Endothelial cell of umbilical vein (primary cell): ENCODE measurements at places on chromosomes 7 and 10. TPM values are rescaled to one million over a fixed set of nuclear protein-coding genes. Genes with fewer than 3 reads are reported as not detected.

- DNase-seq, result no peak
Measured at GRCh38 chr7:70574970-70575799, 556.8 kb upstream of the GALNT17 start.

DNA sequence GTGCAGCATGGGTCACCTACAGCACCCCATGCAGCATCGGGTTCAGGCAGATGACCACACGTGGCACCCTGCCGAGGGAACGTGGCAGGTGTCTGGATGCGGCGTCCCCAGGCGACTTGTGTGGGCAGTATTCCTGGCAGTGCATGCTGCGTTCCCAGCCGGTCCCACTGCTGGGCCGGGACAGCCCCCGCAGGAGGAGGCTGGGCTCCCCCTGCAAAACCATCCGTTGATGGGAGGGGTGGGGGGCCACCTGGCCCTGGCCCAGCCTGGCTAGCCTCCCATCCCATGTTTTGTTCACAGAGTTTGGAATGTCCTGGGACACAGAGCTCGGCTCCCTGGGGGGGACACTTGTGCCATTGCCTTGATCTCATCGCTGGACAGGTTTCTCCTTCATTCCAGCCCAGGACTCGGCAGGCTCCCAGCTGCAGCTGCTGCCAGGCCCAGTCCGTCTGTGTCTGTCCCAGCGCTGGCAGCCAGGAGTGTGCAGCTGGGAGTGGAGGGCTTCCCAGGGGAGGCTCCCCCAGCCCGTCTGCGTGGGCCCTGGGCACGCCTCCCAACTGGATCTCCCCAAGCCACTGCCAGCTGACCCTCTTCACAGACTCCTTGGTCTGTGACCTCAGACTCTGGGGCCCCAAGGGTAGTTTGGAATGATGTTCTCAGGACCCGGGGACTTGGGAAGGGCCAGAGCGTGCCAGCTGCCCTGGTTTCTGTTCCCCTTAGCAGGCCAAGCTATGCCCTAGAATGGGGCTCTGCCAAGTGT lies 32.6 kb downstream of the TMEM270 start:
- DNase-seq, result no peak

DNA sequence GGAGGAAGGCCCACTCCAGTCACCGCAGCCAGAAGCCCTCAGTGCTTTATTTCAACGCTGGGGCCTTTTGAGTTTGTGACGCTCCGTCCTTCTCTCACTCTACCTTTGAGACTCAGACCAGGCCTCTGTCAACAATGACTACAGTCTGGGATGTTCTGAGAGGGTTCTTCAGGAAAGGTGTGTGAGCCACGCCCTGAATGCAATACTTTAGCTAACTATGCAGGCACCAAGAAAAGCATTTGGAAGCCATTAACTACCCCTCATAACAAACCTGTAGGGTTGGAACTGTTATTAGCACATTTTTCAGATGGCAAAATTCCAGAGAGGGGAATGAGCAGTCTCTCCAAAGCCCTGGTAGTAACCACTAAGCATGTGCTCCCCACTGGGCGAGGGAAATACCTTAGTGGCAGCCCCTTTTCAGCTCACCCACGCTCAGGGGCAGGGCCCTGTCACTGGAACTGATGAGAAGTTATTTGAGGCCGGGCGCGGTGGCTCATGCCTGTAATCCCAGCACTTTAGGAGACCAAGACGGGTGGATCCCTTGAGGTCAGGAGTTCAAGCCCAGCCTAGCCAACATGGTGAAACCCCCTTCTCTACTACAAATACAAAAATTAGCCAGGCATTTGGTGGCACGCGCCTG lies 5.7 kb upstream of the ARPC1B start:
- no peak for DNase-seq

GRCh38 chr7:1621718-1622117 lies 48.4 kb upstream of the ELFN1 start:
- no peak for DNase-seq

Gene ATRNL1
- total RNA-seq, result not detected in 2 replicates

DNA sequence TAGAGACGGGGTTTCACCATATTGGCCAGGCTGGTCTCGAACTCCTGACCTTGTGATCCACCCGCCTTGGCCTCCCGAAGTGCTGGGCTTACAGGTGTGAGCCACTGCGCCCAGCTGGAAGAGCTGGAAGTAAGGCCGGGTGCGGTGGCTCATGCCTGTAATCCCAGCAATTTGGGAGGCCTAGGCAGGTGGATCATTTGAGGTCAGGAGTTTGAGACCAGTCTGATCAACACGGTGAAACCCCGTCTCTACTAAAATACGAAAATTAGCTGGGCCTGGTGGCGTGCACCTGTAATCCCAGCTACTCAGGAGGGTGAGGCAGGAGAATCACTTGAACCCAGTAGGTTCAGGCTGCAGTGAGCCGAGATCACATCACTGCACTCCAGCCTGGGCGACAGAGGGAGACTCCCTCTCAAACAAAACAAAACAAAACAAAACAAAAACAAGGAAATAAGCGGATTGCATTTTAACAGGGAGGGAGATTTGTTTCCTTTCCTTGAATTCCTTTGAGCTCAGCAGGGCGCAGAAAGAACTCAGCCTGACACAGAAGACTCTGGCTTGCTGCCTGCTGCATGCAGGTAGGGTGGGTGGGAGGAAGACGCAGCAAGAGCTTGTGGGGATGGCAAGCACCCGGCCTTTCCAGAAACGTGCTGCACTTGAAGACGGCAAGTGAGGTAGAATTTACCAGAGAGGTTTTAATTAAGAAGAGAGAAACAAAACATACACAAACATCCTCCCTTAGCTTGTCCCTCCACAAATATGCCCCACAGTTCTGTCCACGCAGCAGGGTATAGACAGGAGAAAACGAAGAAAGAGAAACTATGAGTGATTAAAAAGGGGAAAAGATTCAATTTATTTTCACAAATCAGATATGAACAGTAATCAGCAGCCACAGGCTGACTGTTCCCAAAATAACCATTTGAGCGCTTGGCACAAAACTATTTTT lies 148.0 kb downstream of the RNF216 start:
- no peak for DNase-seq

Gene ARID5B
- total RNA-seq, result 7.0 and 8.9 TPM in 2 replicates

GRCh38 chr10:73873142-73873837 lies 1.1 kb downstream of the CAMK2G start:
- no peak for DNase-seq

Gene PRPS1L1
- total RNA-seq, result not detected in 2 replicates

- DNase-seq, result no peak
Measured at GRCh38 chr7:14988941-14989340, 86.4 kb upstream of the DGKB start.

Gene MGAM2
- total RNA-seq, result not detected in 2 replicates

DNA sequence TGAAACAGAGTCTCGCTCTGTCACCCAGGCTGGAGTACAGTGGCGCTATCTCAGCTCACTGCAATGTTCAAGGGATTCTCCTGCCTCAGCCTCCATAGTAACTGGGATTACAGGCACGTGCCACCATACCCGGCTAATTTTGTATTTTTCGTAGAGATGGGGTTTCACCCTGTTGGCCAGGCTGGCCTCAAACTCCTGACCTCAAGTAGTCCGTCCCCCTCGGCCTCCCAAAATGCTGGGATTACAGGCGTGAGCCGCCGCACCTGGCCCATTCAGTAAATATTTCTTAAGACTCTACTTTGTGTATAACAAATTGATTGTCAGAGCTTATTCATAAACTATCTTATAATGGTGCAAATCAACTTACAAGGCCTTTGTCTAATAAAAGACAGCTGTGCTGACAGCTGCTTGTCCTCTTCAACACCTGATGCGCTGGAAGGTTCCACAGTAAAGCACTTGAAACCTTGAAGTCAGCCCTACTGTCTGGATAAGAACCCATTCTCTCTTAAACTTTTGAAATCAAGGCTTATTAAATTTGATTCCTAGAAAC lies 14.7 kb downstream of the ECHDC3 start:
- DNase-seq, result no peak

Gene ABCC2
- total RNA-seq, result 1.7 and 3.3 TPM in 2 replicates

Gene AVPI1
- 2.4 and 3.0 TPM in 2 replicates for total RNA-seq

DNA sequence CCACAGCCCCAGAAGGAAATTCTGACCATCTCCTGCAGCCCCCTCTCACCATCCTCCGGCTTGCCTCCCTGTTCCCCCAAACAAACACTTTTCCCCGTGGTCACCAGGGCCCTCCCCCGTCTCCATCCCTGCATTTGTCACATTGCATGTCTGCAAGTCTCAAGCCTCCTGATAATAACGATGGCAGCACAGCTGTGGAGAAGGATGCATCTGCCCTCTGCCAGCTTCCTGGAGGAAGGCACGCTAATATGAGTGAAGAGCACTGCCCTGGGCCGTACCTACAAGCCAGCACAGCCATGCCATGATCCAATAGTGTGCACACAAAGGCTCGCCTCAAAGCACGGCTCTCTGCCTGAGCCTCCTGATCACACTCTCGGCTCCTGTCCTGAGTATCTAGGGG lies 98.5 kb downstream of the SLIT1 start:
- DNase-seq, result no peak

- DNase-seq, result no peak
Measured at GRCh38 chr7:112726076-112726475, 64.1 kb downstream of the TMEM168 start.

DNA sequence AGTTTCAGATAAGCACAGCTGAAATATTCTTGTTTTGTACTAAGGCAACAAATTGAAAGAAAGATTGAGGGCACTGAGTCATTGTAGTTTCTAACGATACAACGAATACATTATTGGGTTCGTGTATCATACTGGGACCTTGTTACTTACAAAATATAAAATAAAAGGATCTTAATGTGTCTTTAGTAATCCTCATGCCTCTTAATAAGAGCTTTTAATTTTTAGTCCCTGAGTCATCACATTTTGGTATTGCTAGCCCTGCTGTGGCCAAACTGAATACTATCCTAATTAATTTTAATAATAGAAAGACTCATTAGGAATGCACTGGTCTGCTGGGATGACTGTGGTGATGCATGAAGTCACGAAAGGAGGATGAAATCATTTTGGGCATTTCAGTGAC lies 309.7 kb downstream of the EXOC4 start:
- no peak for DNase-seq

Gene MRPL32
- total RNA-seq, result 56.6 and 62.2 TPM in 2 replicates

DNA sequence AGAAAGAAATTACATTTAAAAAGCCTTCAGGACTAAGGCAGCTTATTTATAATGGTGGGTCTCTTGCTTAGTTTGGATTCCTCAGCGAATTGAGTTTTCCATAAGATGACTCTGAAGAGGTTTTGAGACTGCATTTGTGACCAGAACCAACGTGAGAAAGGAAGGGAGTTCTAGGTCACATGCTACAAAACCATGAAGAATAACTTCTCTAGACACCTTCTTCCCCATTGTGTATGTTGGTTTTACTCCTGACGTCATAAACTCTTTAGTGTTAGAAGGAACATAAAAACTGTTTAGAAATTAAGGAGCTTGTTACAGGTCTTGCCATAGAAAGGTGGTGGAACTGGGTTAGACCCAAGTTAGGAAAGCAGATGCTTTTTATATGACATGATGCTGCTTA lies 11.1 kb downstream of the PTPN12 start:
- DNase-seq, result no peak

- no peak for DNase-seq
Measured at GRCh38 chr10:118115701-118116100, 69.0 kb upstream of the RAB11FIP2 start.

- DNase-seq, result peak; percentile 85
Measured at GRCh38 chr10:114638821-114639625, 19.1 kb downstream of the ABLIM1 start.

Gene MRPS24
- 105 and 110 TPM in 2 replicates for total RNA-seq

- no peak for DNase-seq
Measured at GRCh38 chr7:132317701-132318351, 258.4 kb downstream of the PLXNA4 start.

- DNase-seq, result no peak
Measured at GRCh38 chr7:94434042-94434441, 39.3 kb downstream of the COL1A2 start.

GRCh38 chr7:151399906-151400305 lies 9.9 kb downstream of the WDR86 start:
- no peak for DNase-seq

- DNase-seq, result peak; percentile 91
Measured at GRCh38 chr7:131111081-131111576, 216.5 kb upstream of the MKLN1 start.

- DNase-seq, result peak; percentile 24
Measured at GRCh38 chr7:114790521-114790920, 131.4 kb upstream of the MDFIC start.

Gene GJD4
- total RNA-seq, result not detected in 2 replicates

DNA sequence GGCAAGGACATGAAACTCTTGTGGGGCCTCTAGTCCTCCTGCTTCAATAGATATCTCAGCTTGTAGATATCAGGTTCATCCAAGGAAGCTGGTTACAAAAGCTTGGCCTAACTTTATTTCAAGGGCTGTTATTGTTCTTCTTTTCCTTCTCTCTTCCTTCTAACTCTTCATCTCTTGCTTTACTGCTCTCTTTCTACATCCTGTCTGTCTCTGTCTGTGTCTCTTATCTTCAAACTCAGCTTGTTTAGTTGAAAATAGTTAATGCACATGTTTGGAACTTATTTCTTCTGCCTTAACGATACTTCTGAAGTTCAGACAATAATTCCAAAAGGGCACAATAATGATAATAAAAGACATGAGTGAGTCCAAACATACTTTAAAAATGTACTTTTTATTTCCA lies 393.9 kb downstream of the NXPH1 start:
- no peak for DNase-seq

DNA sequence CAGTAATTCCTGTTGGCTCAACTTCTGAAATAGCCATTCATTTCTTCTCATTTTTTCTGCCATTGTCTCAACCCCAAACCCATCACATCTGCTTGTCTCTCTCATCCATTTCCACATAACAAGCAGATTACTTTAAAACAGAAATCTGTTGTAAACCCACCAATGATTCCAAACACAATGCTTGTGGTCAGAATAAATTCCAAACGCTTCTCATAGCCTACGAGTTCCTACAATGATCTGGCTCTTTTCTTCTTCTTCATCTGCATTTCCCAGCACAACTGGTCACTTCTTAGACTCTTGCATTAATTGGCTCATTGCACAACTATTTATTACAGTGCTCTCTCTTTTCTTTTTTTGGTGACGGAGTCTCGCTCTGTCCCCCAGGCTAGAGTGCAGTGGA lies 364.1 kb downstream of the GATA3 start:
- DNase-seq, result no peak

DNA sequence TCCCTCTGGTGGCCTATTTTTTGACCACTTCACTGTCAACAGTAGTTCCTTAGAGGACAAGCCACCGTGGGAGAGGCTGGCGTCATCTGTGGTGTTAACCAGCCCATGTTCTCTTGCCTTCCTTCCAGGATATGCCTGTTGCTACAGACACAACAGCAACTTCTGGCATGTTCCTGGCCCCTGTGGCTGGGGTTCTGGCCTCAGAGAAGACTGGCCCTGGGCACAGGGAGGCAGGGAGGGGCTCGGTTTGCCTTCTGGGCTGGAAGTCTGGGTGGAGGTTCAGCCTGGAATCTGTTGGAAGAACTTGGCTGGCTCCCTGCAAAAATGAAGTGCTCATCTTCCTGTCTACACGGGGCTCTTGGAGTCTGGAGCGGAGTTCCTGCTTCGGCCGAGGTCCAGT lies 25.7 kb downstream of the GOLGA7B start:
- peak; percentile 85 for DNase-seq
